ENCODE measurements at places on chromosomes 16 and 17.
A peak's percentile ranks its signal among the peaks of the same experiment; 100 is the strongest.

- no peak for DNase-seq
Observed at GRCh38 chr16:57255686-57256415, 10.8 kb downstream of the ARL2BP start.

DNA sequence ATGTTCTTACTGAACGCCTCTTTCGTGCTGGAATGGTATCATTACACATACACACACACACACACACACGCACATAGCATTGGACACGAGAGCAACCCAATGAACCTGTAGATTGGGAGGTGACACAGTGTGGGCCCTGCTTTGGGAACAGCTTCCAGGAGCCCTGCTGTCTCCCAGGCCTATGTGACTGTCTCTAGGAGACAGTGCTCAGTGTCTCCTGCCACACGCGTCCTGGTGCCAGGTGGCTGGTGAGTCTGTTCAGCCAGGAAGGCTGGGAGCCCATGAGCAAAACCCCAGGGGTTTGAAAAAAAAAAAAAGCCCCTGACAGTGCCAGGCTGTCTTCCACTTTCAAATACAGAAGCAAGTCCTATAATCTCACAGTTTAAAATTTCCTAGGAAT is 2.4 kb upstream of the SPOP start:
- DNase-seq = no peak

GRCh38 chr17:55405600-55405999 is 16.0 kb downstream of the MMD start:
- no peak for DNase-seq

- DNase-seq = no peak
Observed at GRCh38 chr17:39671651-39672521, 3.6 kb downstream of the PNMT start.

GRCh38 chr17:45307290-45308015 is 9.4 kb downstream of the MAP3K14 start:
- no peak for DNase-seq

DNA sequence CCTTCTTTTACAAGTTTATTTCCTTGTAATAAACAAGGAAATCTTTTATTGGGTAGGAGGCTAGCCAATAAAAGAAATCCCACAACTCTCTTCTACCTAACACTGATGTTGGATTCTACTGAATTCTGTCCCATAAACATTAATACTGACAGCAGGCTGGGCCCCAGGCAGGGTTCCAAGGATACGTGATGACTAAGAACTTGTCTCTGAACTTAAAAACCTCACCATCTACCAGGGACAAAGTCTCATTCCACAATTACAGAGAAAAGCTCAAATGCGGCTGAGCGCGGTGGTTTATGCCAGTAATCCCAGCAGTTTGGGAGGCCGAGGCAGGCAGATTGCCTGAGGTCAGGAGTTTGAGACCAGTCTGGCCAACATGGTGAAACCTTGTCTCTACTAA is 64.9 kb downstream of the ARHGAP17 start:
- no peak for DNase-seq

- DNase-seq = no peak
Observed at GRCh38 chr17:42518046-42518754, 17.8 kb upstream of the NAGLU start.

- no peak for DNase-seq
Observed at GRCh38 chr16:51556694-51557340, 405.7 kb upstream of the SALL1 start.

GRCh38 chr17:7687072-7687907 is at the start of gene TP53:
Gene TP53 (minus strand): TSS chr17:7687490. CDS start chr17:7676594, 10,896 bp downstream.
- peak; percentile 95 for DNase-seq

GRCh38 chr16:29767062-29767461 is 11.0 kb upstream of the ZG16 start:
- no peak for DNase-seq

GRCh38 chr16:19282101-19282500 is 3.4 kb upstream of the CLEC19A start:
- DNase-seq = no peak

DNA sequence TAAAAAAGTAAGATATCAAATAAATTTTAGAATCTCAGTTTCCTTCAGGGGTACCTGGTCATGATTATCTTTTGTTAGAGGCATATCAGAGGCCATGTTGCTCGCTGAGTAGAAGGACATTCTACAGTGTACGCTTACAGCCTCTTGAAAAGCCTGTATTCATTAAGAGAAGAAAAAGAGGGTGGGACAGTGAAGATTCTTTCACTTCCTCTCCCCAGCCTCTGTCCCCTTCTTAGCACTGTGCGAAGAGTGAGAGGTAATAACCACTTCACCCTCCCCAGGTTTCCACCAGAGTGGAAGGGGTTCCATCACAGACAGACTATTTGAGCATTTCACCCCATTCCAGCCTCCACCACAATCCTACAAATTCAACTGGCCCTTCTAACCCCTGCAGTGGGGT is 4.8 kb upstream of the LPO start:
- DNase-seq = no peak

DNA sequence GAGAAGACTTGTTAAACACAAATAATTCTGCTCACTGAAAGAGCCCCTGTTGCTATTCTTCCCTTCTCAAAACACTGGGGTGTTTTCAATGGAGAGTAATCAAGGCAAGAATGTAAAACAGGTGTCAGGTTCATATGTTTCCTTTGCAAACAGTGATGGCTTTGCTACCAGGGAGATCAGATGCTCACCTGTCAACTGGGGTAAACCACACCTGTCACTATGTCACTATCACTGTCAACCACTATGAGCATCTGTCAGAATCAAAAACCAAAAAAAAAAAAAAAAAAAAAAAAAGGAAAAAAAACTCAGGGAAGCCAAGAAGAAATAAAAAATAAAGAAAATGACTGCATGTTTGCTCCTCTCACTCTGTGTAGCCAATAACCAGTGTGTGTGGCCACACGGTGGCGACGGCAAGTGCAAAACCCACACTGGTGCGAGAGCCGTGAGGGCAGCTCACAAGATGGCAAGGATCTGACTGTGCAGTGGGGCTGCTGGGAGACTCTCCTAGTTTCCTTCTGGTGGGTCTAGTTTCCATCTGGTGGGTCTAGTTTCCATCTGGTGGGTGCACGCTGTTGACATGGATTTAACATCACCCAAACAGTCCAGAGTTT is 22.7 kb downstream of the USP22 start:
- peak; percentile 38 for DNase-seq

- no peak for DNase-seq
Observed at GRCh38 chr16:21036471-21036870, 114.2 kb downstream of the DNAH3 start.

DNA sequence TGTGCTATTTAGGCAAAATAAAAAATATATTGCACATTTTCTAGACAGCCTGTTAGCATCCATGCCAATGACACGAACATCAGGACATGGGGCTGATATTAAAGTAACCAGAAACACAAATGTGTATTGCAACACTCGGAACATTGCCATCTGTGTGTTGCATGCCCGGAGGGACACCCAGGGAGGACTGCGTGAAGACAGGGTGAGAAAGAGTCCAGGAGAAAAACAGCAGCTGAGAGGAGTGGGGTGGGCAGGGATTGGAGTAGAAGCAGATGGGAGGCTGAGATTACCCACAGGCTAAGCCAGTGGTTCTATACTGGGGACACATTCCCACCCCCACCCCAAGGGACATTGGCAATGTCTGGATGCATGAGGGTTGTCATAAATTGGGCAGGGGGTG is 114.8 kb downstream of the GRIN2A start:
- DNase-seq = no peak

GRCh38 chr17:77369544-77369971 is 228.8 kb downstream of the SEC14L1 start:
- no peak for DNase-seq

DNA sequence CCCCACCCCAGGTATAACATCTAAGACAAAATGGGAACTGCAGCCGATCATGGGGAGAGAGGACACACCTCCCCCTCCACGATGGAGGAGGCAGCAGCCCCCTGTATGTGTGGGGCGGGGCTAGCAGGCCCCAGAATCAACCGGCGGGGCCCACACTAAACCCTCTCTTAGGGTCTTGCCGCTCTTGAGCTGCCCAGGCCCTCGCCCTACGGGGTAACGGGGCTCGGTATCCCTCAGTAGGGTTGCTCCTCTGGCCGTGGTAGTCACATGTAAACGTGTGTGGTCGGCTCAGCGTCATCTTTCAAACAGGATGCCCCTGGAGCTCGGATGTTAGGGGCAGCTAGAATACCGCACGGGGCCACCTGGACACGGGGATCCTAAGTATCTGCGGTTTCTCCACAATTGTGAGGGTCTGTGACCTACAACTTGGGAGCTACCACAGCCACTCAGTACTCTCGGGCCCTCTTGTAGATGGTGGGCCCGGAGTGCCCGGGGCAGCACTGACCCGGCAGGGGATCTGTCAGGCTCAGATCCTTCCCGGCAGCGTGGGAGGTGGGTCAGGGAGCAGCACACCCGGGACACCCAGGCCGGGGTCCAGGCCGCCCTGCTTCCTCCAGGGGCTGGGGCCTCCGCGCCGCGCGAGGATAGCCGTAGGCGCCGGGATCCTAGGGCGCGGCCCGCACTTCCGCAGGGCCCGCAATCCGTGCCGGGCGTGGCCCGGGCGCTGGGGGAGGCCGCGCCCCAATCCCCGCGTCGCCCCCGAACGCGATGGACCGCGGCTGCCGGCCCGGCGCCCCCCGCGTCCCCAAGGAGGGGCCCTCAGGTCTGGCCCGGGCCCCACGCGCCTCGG is 781 bp downstream of the ARHGDIA start:
- DNase-seq = peak; percentile 63

DNA sequence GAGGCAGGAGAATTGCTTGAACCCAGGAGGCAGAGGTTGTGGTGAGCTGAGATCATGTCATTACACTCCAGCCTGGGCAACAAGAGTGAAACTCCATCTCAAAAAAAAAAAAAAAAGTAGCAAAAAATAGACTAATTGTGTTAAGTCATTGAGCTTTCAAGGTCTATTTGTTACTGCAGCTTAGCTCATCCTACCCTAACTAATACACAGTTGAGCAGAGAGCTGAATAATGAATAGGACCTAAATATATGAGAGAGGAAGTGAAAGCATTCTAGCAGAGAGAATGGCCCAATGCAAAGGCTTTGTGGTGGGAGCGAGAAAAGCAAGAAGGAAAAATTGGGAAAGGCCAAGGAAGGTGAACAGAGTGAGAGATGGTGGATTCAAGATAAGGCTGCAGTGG is 128.3 kb downstream of the AXIN2 start:
- no peak for DNase-seq

DNA sequence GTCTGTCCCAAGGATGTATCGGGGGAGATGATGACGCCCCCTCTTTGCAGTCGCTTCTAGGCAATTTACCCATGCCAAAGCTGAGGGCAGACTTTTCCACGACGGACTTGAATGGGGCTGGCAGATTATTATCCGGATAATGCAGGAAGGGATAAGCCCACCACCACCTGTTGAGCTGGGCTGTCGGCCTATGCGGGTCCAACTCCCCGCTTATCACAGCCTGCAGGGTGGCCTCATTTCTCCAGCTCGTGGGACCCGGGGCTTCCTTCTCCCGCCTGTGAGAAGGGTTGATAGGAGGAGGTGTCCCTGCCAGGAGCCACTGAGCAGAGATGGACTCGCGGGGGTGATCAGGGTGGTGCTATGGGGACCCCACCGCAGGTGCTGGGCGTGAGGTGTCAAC is 559 bp downstream of the CACNG5 start:
- DNase-seq = no peak

DNA sequence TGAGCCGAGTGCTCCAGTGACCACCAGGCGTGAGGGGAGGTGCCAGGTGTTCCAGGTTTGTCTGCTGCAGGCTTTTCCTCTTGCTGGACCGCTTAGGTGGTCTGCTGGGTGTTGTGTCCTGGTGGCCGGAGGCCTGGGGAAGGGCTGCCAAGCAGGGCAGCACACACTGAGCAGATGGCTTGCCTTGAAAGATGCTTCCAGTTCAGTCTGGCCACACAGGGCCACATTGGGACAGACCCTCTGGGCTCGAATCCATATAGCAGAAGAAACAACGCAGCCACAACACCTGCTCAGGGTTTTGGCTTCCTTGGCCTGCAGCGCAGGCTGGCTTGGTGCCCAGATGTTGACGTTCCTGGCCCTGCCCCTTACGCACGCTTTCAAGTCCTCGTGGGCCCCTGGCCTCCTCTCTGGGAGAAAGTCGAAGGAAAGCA is 24.8 kb downstream of the GINS2 start:
- no peak for DNase-seq

GRCh38 chr16:79229361-79229760 is 371.2 kb downstream of the MAF start:
- no peak for DNase-seq

DNA sequence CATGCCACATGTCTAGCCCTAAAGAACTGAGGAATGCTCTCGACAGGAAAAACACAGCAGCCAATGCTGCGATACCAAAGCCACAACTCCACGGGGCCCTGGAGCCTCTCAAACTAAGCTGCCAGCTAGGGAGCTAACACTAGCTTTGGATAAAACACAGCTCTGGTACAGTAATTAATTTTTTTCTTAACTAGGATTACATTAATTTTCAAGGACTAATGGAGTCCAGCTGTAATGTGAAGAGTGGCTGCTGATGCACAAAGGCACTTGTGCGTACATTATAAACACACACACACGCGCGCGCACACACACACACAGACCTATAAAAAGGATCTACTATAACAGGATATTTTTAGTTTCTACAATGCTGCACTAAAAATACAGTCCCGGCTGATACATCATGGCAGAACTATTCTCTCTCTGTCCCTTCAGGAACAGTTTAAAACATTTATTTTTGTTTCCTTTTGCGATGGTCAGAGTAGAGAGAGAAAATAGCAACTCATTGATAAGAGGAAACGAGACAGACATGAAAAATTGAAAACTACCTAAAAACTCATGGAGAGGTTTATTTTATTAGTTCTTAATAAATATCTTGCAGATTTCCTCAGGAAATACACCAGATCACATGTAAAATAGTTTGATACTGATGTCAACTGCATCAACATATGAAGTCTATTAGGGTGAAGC is 88.5 kb downstream of the SMG6 start:
- no peak for DNase-seq

GRCh38 chr17:74713171-74713755 is 540 bp upstream of the CD300LF start:
- DNase-seq = no peak

DNA sequence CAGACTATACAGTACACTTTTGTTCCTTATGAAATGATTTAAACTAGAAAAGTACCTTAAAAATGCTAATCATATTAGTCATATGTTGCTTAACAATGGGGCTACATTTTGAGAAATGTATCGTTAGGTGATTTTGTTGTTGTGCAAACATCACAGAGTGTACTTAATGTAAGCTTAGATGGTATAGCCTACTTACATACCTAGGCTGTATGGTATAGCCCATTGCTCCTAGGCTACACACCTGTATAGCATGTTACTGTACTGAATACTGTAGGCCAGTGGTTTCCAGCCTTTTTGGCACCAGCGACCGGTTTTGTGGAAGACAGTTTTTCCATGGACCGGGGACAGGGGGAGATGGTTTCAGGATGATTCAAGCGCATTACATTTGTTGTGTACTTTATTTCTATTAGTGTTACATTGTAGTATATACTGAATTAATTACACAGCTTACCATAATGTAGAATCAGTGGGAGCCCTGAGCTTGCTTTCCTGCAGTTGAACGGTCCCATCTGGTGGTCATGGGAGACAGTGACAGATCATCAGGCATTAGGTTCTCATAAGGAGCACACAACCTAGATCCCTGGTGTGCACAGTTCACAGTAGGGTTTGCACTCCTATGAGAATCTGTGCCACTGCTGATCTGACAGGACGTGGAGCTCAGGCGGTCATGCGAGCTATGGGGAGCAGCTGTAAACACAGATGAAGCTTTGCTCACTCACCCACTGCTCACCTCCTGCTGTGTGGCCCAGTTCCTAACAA is 35.0 kb upstream of the MRC2 start:
- no peak for DNase-seq

- DNase-seq = no peak
Observed at GRCh38 chr16:66429290-66429962, 2.3 kb downstream of the BEAN1 start.

GRCh38 chr17:8052256-8053252 is 13.7 kb downstream of the ALOX15B start:
- no peak for DNase-seq

GRCh38 chr16:1216296-1216619 is 8.8 kb downstream of the TPSG1 start:
- DNase-seq = no peak

All from ELF-1 (cell line).